NCI-H460 (cell line): ENCODE measurements at places on chromosomes 7 and 10. TPM values are rescaled to one million over a fixed set of nuclear protein-coding genes. Genes with fewer than 3 reads are reported as not detected.

DNA sequence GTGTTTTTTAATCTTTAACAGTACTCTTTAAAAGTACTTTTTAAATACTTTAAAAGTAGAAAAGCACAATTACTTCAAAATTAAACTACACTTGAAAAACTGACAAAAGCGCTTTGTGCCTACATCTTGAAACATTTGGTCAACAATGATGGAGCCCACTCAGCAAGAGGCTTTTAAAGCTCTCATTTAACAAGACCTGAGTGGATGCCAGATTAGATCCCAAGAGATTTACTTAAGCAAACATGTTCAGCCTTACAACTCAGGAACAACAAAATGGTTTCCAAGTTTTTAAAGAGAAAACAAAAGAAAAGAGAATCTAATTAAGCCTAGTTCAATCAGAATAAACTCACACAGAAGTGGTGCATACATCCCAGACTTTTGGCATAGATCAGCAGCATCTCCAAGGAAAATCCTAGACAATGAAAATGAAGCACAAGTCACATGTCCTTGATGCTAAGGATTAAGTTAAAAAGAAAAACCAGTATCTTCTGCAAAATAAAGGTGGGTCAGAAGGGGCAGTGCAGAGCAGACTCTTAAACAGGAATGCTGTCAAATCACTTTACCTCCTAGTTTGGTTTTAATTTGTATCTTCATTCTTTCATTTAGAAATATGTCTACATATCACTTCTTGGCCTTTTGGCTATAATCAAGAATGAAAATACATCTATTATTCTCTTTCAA, 26.2 kb downstream of the HIBADH start:
- DNase-seq = no peak

DNA sequence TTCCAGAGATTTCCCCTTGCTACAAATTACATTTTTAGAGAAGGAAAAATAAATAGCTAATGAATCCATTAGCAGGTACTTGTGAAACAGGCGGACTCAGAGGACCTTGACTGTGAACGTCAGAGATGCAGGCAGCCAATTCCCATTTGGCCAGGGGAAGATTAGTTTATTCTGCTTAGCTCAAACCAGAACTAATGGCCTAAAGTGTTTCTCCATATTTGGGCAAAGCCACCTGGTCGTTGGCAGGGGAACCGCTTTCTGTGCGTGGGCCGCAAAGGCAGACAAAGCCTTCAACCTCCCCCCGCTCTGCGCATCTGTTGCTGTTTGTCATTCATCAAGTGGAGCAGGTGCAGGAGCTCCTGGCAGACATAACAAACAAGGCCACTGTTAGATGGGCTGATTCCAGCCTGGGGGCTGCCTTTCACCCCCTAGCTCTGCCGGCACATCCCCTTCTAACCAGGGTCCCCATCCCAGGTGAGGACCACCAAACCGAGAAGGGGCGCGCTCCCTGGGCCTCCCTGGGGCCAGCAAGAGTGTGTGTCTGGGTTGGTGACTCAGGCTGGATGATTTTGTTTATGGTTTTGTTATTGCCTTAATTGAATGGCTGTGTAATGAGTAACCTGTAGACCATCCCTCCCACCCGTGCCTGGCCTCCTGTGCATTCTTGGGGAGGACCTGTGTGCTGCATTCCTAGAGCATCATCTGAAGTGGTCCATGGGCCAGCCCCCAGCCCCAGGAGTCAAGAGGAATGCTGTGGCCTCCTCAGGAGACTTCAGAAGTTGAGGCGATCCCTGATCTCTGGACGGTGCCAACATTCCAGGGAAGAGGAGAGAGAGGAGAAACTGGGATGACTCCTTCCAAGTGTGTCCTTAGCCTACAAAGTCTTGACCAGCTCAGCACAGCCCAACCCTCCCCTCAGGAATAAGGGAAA, 14.5 kb upstream of the CPA1 start:
- no peak for DNase-seq

DNA sequence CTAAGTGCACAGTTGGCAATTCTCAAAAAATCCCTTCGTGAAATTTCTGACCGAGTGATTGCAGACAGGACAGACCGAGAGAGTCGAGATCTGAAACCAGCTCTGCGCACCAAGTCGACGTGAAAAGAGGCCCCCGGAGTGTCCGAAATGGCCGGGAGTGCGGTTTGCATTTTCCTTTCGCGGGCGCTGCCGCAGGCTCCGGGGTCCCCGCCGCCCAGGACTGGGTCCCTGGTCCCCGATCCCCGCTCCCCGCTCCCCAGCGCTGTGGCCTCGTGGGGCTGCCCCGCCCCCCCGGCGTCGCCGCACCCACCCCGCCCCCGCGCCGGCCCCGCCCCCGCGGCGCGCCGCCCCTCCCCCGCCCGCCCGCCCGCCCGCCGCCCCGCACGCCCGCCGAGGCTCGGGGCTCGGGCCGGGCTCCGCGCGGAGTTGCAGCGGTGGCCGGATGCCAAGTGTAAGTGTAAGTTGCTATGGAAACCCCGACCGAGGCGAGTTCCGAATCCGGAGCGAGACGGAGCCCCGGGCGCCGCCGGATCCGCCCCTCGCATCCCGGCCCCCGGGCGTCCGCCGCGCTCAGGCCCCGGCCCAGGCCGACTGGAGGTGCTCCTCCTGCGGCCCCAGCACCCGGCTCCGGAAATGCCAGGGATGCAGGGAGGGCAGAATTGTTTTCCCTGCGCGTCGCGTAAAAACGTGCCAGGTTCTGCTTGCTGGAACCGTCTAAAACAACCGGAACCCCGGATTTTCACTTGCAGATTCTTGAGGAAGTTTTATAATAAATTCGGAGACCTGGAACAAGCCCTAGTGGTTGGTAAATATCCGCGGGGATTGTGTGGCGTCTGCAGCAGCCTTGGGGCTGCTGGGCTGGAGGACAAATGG, 4.6 kb downstream of the BMI1 start:
- DNase-seq = no peak

- DNase-seq = no peak
These were observed 47.5 kb downstream of the RNF133 start for GRCh38 chr7:122651451-122651850.

GRCh38 chr10:5944389-5945189, 32.8 kb downstream of the IL15RA start:
- DNase-seq = no peak

DNA sequence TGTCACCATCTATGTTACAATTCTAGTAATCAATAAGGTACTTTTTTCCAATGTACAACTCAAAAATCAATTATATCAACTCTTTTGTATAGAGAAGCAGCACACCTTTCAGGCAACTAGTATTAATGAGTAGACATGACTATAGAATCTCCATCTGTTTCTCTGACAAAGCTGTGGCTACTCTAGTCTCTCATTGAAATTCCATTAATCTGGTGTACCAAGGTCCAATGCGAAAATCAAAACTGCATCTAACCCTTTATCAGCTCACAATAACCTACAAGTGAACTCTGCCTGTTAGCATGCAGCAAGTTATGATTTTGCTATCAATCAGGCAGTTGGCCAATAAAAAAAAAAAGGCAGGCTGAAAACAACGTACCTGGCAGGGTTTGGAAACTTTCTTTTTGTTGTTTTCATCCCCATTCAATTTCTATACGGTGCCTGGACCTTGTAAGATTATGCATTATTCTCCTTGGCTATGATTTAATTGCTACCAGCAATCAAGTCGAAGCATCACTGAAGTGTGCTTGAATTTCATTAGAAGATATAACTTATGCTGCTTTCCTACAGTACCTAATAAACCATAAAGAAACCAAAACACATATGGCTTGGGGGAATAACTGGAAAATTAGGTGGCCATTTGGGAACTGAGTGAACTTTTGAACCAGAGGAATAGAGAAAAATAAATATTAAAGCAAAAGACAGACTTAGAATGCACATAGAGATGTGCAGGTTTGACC, 23.2 kb downstream of the SKAP2 start:
- DNase-seq = no peak

GRCh38 chr7:28575241-28575643, 162.9 kb downstream of the CREB5 start:
- no peak for DNase-seq

DNA sequence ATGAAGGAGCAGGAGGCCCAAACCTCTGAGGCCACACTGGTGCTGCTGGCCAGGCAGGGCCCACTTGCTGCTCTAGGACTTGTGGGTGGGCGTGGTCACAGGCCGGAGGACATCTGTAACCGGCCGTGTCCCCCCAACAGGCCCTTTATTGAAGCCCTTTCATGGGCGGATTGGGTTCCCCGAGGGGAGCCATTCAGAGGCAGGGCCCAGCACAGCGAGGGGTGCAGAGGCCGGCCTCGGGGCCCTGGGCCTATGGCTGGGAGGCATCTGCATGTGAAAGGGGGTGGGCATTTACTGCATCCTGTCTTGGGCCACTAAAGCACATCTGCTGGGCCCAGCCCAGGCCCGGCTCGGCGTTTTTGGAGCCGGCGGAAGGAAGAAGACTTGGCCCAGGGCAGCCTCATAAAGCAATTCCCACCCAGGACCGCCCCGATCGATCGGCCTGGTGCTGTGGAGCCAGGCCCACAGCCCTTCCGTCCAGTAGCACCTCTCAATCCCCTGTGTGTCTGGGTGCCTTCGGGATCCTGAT, 8.4 kb downstream of the LHPP start:
- DNase-seq = no peak

GRCh38 chr7:116782177-116782711, 80.1 kb upstream of the CAPZA2 start:
- no peak for DNase-seq

- DNase-seq = no peak
These were observed 4.1 kb downstream of the ERCC6 start for GRCh38 chr10:49534670-49535381.

- peak; percentile 63 for DNase-seq
These were observed 38.5 kb downstream of the MTURN start for GRCh38 chr7:30173058-30173897.

GRCh38 chr7:2295936-2296620, 18.2 kb downstream of the SNX8 start:
- no peak for DNase-seq

DNA sequence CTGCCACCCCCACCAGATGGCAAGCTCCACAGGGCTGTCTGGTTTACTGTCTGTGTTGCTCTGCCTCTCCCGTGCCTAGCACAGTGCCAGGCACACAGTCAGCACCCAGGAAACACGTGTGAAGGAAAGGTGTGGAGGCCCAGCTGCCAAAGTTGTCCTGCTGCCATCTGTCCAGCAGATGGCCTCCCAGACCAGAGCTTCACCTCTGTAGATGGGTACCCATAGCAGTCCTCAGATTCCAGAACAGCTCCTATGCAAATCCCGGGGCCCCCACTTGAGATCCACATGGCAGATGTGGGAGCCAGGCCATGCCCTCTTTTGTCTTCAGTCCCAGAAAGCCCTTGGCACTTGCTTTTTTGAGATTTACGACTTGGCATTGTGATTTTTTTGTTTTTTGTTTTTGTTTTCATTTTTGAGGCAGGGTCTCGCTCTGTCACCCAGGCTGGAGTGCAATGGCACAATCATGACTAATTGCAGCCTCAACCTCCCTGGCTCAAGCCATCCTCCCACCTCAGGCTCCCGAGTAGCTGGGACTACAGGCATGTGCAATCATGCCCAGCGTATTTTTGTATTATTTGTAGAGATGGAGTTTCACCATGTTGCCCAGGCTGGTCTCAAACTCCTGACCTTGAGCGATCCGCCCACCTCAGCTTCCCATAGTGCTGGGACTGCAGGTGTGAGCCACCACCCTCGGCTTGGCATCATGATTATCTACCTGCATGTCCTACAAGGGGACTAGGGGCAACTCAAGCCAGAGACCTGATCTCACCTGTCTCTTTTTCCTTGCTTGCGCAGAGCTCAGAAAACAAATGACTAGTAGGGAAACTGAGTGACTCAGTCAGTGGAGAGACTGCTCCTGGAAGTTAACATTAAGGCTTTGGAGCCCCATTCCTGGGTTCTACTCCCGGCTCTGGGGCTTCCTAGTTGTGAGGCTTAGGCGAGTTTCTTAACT, 16.9 kb upstream of the PALD1 start:
- DNase-seq = peak; percentile 61

GRCh38 chr7:113004726-113005454, 81.7 kb downstream of the GPR85 start:
- no peak for DNase-seq

- no peak for DNase-seq
These were observed 77.1 kb downstream of the FRMPD2 start for GRCh38 chr10:48197236-48197899.

DNA sequence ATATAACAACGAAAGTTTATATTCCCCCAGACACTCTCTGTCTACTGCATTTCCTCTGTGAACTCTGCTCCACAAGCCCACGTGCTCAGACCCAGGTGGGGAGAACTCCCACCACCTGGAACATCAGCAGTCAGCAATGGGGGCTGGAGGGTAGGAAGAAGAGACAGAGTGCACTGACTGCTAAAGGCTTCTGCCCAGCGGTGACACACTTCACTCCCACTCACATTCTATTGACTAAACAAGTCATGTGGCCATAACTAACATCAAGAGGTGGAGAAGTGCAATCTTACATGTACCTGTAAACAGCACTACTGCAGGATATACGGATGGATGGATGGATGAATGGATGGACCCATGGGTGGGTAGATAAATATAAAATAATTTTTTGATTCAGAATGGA, 122.2 kb downstream of the MPP7 start:
- DNase-seq = no peak

DNA sequence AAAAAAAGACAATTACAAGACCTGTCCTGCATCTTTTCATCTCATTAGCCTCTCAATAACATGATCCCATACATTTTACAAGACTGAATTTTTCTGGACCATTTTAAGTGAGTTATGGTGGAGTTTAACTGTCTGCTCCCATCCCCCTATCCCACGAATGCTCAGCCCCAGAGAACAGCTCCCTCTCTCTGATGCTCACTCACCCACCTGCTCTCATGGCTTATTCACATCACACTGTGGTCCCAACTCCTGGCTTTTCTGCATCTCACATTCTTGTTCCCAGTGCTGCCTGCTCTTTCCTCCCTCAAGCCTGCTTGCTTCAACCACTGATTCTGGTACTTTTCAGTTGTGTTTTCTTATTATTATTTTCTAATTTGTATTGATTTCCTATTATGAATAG, 20.4 kb upstream of the CCSER2 start:
- no peak for DNase-seq

GRCh38 chr7:61111-61510, 131.3 kb upstream of the FAM20C start:
- no peak for DNase-seq

DNA sequence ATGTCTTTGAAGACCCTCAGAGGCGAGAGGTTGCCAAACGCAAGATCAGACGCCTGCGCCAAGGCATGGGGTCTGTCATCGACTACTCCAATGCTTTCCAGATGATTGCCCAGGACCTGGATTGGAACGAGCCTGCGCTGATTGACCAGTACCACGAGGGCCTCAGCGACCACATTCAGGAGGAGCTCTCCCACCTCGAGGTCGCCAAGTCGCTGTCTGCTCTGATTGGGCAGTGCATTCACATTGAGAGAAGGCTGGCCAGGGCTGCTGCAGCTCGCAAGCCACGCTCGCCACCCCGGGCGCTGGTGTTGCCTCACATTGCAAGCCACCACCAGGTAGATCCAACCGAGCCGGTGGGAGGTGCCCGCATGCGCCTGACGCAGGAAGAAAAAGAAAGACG, 8.1 kb upstream of the SGCE start:
- no peak for DNase-seq

- DNase-seq = no peak
These were observed 70.9 kb downstream of the ATXN7L1 start for GRCh38 chr7:105805447-105806019.

- DNase-seq = no peak
These were observed 6.6 kb downstream of the PDIA4 start for GRCh38 chr7:149021725-149022062.

GRCh38 chr10:86945361-86946212, 11.8 kb downstream of the MMRN2 start:
- no peak for DNase-seq

Gene TAS2R4
- 1.2 and 1.3 TPM in 2 replicates for total RNA-seq

Gene PTPRE
- 4.0 and 4.6 TPM in 2 replicates for total RNA-seq

Gene CTAGE4
- 0.12 TPM in 2 replicates for total RNA-seq

Gene RBAK
- total RNA-seq = 11.3 and 15.0 TPM in 2 replicates

Gene RBM48
- 8.5 and 13.8 TPM in 2 replicates for total RNA-seq

Gene NUTM2E
- total RNA-seq = not detected in 2 replicates

Gene CAV2
- total RNA-seq = 109 and 112 TPM in 2 replicates

Gene NKX1-2
- 0.02 TPM in 1 of 2 replicates, not detected in the other for total RNA-seq
